ENCODE measurements at places on chromosomes 11 and 22.

DNA sequence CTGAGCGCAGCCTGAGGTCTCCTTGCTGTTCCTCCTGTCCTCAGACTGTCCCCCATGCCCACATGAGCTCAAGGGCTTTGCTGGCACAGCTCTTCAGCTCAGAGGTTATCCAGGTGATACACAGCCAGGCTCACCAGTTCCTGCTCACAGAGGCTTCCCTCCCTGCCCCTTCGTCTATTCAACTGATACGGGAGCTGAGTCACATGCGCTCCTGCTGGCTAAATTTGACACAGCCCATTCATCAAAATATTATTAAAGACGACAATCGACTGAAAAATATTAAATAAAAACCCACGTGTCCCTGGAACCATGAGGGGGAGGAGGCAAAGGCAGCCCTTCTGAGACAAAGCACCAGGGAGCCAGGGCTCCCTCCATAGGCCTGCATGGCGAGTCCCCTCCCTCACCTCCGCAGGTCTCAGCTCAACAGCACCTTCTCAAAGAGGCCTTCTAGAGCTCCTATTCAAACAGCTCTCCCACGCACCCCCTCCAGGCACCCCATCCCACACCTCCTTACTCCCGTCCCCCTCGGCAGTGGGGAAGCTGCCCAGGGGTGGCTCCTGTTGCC, 40.5 kb downstream of the DUSP8 start:
- no peak for DNase-seq

DNA sequence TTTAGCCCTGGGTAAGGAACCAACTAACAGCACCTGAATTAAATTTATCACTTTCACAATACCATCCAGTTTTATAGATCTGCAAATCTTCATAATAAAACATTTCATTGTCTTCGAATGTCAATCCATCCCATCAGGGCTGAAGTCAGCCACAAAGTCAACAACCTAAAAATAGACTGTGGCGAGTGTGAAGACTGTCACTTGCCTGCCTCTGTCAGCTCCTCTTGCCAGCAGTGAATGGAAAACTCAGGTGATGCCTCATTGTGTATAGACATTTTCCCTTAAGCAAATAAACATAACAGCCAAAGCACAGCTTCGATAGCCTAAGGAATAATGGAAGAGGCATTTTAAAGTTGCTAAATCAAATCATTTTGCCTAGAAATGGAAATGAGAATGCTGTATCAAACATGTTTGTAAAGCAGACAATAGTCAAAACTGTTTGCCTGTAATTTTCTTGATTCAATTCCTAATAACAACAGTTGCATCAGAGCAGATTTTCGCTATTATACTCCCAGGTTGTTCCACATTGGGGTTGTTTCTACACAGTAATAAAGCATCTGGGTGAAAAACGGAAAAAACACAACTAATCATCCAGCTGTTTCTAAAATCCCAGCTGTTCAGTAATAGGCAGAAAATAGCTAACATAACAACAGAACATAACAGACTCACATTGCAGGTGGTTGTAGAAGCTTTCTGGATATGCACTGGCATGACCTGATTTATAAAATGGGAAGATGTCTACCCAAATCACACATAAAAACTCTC, 15.7 kb downstream of the KCNA4 start:
- DNase-seq = no peak

- DNase-seq = no peak
These were observed 75.1 kb downstream of the KIRREL3 start for GRCh38 chr11:126925321-126926093.

- no peak for DNase-seq
These were observed 94.9 kb downstream of the MORC2 start for GRCh38 chr22:30873661-30874060.

- DNase-seq = no peak
These were observed 2.1 kb downstream of the SIGIRR start for GRCh38 chr11:412641-413119.

GRCh38 chr22:37381489-37381888, 45.8 kb downstream of the ELFN2 start:
- DNase-seq = no peak

DNA sequence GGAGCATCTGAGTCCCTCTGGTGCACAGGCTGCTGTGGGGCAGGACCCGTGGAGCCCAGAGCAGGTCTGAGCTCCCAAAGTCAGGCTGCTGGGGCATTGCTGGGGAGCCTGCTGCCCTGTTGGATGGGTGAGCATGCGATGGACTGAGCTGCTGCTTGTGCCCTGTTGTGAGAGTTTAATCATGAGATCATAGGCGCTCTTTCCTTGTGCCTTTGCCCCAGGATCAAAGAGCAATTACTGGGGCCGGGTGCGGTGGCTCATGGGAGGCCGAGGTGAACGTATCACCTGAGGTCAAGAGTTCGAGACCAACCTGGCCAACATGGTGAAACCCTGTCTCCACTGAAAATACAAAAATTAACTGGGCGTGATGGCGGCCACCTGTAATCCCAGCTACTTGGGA, 37.5 kb downstream of the MUC6 start:
- DNase-seq = no peak

- DNase-seq = no peak
These were observed 48.8 kb downstream of the ABTB2 start for GRCh38 chr11:34308913-34309585.

DNA sequence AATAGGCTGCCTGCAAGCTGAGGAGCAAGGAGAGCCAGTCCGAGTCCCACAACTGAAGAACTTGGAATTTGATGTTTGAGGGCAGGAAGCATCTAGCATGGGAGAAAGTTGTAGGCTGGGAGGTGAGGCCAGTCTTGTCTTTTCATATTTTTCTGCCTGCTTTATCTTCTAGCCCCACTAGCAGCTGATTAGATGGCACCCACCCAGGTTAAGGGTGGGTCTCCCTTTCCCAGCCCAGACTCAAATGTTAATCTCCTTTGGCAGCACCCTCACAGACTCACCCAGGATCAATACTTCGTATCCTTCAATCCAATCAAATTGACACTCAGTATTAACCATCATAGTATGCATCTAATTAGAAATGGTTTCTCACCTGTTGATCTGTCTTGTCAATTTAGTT, 5.0 kb upstream of the COX8A start:
- peak; percentile 29 for DNase-seq

DNA sequence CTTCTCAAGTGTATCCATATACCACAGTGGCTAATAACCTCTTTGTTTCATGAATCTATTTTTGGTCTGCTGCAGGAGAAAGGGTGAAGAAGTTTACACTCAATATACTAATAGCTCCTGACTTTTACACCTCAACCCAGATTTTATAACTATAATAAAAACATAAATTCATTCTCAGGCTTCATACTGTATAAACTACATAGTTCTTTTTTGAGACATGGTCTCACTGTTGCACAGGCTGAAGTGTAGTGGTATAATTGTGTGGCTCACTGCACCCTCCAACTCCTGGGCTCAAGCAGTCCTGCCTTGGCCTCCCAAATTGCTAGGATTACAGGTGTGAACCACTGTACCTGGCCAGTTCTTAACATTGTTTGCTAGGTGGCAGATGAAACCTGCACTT, 17.8 kb upstream of the CCDC179 start:
- DNase-seq = no peak

- no peak for DNase-seq
These were observed 96.9 kb downstream of the CSTPP1 start for GRCh38 chr11:47033439-47033838.

GRCh38 chr11:8055836-8056526, 25.0 kb upstream of the TUB start:
- no peak for DNase-seq

DNA sequence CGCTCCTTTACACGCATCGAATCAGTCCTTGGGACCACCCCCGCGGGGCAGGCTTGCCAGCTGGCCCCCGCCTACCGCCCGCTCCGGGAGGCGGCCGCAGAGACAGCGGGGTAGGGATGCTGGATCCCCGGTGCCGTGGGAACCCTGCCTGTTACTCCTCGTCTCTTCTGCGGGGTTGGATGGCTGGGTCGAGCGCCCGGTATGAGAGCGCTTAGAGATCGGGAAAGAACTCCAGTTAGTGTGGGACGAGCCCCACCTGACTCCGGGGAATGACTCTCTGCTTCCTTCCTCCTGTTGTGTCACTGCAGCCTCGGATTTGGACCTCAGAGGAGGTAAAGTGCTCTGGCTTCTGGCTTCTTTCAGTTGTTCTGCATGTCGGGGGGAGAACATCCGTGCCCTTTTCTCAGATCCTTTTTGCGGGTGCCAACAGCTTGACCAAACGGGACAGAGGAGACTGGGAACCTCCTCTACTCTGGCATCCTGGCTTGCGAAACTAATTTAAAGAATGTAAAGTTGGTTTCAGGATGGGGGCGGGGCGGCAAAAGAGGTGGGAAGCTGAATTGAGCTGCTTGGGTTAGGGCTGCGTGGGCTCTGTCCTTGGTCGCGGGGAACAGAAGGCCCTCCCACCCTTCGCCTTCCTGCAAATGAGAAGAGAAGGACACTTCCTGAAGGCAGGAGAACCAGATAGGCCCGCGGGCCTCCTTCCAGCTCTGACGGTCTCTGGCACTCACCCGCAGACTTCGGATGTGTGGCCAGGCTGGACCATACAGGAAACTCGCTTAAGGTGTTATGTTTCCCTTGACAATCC, 938 bp downstream of the LAYN start:
- no peak for DNase-seq

DNA sequence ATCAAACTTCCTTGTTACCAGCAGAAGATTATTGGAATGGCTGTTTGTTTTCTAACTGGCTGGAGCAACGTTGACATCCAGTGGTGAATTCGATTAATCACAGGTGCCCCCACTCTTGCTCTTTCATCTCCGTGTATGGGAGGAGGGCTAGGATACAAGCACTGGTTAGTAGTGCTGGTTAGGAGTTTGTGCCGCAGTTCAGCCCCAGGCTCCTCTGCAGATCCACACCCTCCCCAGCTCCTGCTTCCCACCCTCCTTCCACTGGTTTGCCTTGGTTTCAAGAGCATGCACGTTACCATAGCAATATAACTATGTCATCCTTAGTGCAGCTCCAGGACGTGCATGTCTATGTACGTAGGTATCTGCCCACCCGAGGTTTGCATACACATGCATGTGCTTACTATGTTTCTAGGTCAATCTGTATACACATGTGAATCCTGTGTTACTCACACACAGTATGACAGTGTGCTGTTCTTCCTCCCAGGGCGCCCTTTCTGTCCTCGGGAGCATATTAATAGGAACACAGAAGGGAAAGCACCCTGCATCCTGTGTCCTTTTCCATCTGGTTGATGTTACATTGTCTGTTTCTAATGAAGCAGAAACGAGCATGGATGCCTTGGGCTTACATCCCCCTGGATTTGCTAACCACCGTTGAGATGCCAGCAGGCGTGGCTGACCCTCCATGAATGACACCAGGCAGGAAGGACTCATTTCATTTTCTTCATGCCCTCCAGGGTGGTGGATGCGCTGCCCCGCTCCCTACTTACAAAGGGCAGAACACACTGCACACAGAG, 539.3 kb downstream of the OPCML start:
- no peak for DNase-seq

DNA sequence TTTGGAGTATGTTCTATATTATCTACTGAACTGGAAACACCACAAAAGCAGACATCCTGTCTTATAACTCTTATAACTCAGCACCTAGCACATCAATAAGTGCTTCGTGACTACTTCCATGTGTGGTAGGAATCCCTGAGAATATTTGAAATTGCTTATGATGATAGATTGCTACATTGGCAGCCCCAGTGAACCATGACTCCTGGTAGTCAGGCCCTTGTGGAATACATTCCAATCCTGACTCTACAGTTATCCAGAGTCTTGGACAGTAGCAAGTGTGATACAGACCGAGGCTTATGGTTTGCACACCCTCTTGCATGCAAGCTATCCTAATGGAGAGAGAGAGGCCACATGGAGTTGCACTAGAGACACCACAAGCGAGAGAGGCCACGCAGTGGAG, 59.5 kb upstream of the PHF21A start:
- no peak for DNase-seq

- no peak for DNase-seq
These were observed 39.2 kb upstream of the HMGXB4 start for GRCh38 chr22:35218079-35218478.

- DNase-seq = no peak
These were observed 781 bp upstream of the TEF start for GRCh38 chr22:41380993-41381328.

- no peak for DNase-seq
These were observed 188.5 kb upstream of the E2F8 start for GRCh38 chr11:19429108-19429760.

DNA sequence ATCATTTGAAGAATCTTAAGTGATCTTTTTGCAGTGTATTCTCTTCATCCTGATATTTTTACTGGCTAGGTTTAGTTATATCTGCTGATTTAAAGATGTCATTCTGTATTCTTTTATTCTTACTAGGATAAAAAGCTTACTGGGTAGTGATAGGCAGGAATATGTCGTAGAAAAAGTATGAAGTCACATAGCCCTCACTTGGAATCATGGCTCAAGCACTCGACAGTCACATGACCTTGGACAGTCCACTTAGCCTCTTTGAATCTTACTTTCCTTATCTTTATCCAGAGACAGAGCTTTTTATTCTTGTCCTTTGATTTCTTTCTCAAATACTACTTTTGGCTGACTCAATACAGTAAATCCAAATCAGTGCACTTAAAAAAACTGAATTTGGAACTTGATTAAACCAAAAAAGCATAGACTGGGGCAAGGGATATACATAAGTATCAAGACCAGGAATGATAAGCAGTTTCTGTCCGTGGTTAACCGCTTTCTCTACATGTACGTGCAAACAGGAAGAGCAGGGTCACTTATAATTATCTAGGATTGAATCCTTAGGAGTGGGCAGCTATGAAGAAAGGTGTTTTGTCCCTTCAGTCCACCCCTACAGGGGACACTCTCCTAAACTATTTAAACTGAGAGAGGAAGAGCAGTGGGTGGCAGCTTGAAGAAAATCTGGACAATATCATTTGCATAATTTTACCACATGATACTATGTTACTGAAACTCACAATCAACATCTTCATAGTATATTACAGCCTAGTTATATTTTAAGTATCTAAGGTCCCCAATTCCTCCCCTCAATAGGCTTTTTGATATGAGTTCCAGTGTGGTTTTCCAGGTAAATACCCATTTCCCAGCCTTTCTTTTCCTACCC, 8.0 kb downstream of the MMP7 start:
- no peak for DNase-seq

- DNase-seq = no peak
These were observed 44.7 kb downstream of the AP2A2 start for GRCh38 chr11:970319-970871.

GRCh38 chr11:59767225-59767611, 12.0 kb downstream of the STX3 start:
- DNase-seq = no peak

DNA sequence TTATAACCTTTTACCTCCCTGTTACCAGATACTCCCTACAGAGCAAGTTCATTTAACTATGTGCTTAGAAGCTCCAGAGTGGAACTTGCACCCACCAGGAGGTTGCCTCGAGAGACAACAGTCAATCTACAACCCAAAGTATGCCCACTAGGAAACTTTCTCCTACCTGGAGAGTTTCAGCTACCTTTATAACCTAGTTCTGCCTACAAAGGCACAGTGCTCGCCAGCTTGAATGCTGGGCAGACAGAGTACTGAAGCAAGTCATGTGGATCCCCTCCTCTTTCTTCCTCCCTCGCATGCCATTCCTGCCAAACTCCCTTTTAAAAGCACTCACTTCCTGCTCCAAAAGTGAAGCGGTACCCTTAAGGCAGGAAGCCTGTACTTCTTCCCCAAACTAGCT, 258.9 kb downstream of the SWAP70 start:
- no peak for DNase-seq
